ENCODE measurements at places on chromosomes 11 and 22.

DNA sequence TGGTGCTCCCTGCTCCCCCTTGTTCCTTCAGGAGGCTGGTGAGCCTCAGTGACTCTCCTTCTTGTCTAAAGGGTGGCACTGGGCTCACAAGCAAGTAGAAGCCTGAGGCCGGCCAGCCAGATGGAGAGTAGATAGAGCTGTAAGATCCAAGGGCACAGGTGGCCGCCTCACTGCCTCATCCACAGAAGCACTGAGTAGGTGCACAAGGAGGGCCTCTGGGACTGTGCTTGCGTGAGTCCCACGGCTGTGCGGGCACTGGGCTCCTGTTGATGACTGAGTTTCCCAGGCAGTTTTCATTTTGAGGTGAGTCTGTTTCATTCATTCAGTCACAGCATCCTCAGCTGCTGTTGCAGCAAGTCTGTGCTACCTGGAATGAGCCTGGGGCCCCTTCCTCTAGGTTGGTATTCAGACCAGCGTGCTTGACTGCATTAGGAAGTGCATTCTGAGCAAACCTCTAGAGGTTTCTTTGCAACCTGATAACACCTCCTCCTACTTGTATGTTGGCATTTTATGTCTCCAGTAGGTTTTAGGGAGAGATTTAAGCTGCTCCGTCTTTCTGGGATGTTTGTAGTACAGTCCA, 184.0 kb downstream of the TBC1D22A start:
- no peak for DNase-seq

- DNase-seq, result no peak
Observed at GRCh38 chr11:102653744-102654291, 28.7 kb upstream of the MMP20 start.

DNA sequence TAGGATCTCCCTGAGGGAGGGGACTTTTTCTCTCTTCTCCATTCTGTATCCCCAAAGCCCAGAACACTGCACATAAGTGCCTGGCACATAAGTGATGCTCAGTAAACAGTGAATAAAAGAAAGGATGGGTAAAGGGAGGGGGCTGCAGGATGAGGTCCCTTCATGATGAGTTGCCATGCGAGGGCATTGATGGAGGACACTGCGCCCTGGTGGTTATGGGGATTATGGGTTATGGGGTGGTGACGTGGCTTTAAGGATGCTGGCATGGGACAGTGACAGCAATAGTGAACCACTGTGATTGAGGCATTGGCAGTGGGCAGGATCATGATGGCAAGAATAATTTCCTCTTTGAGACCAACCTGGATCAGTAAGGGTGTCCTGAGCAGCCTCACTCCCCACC, 43.9 kb upstream of the LRRC32 start:
- no peak for DNase-seq

DNA sequence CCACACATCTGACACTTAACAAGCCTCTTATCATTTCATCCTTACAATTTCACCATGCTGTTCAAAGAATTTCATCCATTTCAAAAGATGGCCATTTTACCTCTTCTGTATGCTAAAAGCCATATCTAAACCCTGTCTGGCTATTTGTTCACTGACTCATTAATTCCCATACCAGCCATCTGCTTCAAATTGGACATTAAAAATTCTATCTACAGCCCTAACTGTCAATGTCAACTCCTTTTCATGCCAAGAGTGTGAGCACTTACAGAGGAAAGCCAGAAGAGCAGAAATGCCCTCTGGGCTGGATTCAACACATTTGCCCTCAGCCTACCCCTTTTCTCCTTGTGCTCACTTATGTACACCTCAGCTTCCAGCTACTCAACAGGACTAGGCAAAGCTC, 59.2 kb downstream of the SYTL2 start:
- no peak for DNase-seq

DNA sequence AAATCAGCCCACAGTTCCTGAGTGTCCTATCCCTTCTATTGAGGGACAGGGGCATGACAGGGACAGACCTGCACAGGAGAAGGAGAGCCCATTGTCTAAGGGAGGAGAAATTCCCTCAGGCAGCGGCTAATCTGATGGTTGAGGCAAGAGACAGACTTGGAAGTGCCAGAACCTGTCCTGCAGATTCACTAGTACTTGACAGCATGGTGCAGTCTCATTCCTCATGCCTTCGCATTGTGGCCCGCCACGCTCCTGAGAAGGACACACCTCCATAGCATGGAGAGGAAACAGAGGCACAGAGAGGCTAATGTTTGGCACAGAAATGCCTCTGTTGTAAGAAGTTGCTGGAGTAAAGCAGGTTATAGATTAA, 3.2 kb downstream of the P2RY6 start:
- no peak for DNase-seq

DNA sequence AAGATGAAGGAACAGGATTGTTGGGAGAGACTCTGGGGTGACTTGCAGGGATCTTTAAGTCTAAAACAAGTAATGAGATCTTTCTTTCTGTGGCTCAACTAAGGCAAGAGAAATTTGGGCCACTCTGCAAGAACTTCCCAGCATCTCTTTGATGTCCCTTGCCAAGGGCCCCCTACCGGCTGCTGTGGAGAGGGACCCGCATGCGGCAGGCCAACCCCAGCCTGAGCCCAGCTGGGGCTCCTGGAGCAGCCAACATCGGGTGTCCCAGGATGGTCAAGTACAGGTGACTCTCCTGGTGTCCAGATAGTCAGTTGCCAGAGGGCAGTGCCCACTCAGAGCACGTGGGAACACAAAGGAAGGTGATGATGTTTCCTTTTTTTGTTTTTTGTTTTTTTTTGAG, 363.2 kb downstream of the TBC1D22A start:
- no peak for DNase-seq

DNA sequence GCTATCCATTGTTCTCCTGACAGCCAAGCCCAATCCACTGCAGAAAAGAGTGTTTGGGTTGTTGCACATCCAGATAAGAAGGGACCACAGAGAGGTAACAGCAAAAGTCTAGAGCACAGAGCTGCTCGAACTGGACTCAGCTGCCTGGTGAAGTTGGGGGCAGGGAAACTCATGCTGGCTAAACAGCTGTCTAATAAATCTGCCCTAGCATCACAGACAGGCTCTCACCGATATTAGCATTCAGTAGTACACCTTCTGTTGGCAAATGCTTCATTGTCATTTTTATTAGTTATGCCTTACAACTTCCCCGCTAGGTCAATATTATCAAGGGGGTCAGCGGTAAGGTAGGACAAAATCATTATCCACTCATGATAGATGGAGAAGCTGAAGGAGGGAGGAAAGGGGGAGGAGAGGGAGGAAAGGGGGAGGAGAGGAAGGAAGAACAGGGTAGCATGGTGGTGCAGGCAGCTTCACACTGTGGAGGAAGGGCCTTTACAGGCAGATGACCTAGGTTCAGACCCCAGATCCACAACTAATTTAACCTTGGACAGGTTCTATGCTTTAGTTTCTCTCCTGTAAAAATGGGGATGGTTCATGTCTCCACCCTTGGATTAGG, 102.7 kb downstream of the LARGE1 start:
- DNase-seq, result no peak

- no peak for DNase-seq
Observed at GRCh38 chr11:76408171-76408965, 27.2 kb downstream of the GVQW3 start.

GRCh38 chr11:88193278-88193677, 18.0 kb upstream of the RAB38 start:
- DNase-seq, result no peak

DNA sequence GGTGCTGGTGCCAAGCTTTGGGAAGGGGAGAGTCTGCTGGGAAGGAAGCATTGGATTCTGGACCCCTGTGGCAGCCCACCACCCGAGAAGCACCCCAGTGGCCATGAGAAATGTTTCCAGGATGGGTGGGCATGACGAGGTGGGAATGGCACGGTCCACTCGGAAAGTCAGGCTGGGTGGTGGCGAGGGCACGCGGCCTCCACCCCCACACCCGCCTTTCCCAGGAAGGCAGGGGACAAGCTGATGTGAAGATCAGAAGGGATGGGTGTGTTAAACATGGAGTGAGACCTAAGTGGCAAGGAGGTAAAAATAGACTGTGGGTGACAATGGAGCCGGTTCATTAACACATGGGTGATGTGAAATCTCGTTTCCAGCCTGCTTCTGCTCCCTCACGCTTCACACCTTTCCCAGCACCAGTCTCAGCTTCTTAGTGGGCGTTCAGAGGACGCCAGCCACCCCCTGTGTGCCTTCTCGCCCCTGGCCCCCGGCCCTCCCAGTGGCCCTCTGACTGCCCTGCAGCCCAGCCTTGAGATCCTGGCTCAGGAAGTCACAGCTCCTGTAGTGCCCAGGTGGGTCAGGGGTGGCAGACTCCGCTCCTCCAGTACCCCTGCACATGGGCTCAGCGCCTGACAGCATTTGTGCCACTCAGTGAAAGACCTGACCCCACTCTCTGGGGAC, 27.6 kb downstream of the LRRC10B start:
- DNase-seq, result no peak

- DNase-seq, result no peak
Observed at GRCh38 chr22:31943206-31943977, 943 bp upstream of the YWHAH start.

DNA sequence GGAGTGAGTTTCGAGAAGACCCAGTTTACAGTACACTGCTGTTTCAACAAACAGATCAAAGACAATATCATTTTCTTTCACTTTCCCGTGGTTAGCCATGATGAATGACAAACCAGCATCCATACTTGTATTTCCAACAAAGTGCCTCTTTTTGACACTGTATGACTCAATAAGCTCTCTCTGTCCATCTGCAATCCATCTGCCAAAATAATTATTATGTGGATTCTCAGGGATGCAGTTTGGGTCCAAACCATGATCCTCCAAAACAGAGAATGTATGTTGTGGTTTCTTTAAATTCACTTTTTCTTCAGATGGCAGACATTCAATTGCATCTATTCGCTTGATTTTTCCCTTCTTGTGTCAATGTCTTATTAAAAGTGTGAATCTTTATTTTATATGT, 37.8 kb upstream of the RASD2 start:
- DNase-seq, result no peak

DNA sequence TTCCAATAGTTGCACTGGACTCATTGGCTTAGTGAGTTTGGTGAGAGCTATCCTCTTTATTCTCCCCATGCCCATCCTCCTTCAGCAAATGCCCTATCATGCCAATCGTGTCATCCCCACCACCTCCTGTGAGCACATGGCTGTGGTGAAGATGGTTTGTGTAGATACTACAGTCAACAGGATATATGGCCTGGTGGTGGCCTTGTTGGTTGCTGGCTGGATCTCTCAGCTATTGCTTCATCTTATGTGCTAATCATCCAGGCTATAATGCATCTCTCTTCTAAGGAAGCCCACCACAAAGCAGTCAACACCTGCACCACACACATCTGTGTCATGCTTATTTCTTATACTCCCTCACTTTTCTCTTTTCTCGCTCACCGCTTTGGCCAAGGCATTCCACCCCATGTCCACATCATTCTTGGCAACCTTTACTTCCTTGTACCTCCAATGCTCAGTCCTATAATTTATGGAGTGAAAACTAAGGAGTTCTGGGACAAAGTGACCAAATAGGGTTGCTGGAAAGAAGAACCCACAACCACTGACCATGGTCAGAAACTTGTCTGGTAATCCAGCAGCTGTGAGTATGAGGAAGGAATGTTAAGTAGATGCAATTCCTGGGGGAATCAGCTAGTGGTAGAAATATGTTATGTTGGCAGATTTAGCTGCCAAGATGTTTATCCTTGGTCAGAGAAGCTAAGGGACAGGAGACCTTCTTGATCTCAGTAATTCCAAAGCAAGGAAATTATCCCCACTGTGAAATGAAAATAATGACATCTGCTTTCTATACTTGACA, 16.3 kb upstream of the OR56B1 start:
- no peak for DNase-seq

DNA sequence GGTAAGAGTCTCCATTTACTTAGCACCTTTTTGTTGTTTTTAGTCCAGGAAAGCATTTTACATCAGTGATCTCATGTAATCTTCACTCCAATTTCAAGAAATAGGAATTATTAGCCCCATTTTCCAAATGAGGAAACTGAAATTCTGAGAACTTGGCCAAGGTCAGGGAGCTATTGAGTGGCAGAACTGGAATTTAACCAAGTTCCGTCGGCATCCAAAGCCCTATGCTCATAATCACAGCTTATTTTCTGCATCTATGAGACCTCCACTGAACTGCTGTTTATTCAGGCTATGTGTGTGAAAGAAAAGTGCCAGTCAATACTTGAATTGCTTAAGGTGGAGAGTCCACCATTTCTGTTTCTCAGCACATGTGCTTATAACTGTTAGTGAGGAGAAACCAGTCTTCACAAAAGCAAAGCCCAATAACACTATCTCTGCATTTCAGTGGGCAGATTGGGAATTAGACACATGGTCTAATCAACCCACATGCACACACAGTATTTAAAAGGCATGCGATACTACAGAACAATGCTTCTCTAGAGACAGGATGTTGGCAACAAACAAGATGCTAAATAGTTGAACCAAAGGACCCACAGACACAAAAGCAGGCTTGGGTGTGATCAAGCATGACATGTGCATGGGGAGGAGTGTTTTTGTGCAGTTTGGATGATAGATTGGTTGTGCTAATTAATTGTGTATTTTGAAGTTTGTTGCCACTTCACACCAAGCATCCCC, 780.6 kb downstream of the OPCML start:
- no peak for DNase-seq

GRCh38 chr11:12640926-12641849, 33.0 kb upstream of the TEAD1 start:
- no peak for DNase-seq

- DNase-seq, result no peak
Observed at GRCh38 chr11:125939081-125939521, 6.7 kb upstream of the VSIG10L2 start.

GRCh38 chr22:29580200-29580810, 608 bp downstream of the NIPSNAP1 start:
- no peak for DNase-seq

GRCh38 chr22:21000207-21000986, 1.5 kb downstream of the THAP7 start:
- DNase-seq, result no peak

GRCh38 chr22:20520093-20520511, 12.7 kb downstream of the MED15 start:
- DNase-seq, result no peak

Data from stimulated activated CD8-positive, alpha-beta memory T cell treated with anti-CD3 and anti-CD28 coated beads, Interleukin-4, amount 100 ng/mL, for 1 hour (primary cell).